ENCODE measurements at places on chromosomes 11 and 22. TPM values are rescaled to one million over a fixed set of nuclear protein-coding genes. Genes with fewer than 3 reads are reported as not detected.

Gene C11orf97
- total RNA-seq: not detected

Gene LRP4
- total RNA-seq: 1.2 TPM

Gene PYGM
- total RNA-seq: 0.30 TPM

Gene KCNJ1
- not detected for total RNA-seq

Gene OR52A1
- not detected for total RNA-seq

Gene IGLL1
- total RNA-seq: not detected

Gene DBX1
- not detected for total RNA-seq

Gene FOSL1
- total RNA-seq: 108 TPM

Gene CD3E
- total RNA-seq: not detected

Gene OR4P4
- total RNA-seq: not detected

Gene OR5J2
- total RNA-seq: not detected

Gene TSSK2
- not detected for total RNA-seq

Gene PRG3
- total RNA-seq: not detected

Gene CDC42EP1
- 70.0 TPM for total RNA-seq

Gene GPHA2
- not detected for total RNA-seq

Gene PDE3B
- total RNA-seq: 2.8 TPM

Gene APOL5
- not detected for total RNA-seq

Gene RCOR2
- 8.6 TPM for total RNA-seq

Gene ZNRF3
- 5.5 TPM for total RNA-seq

Gene MRGPRX4
- total RNA-seq: not detected

Gene MS4A4A
- not detected for total RNA-seq

Gene PRMT3
- 17.0 TPM for total RNA-seq

Gene TEX12
- not detected for total RNA-seq

Gene TNNI2
- not detected for total RNA-seq

Gene CDC45
- total RNA-seq: 47.9 TPM

Gene FOLH1
- not detected for total RNA-seq

Gene NPAS4
- total RNA-seq: not detected

Gene TRIM49
- not detected for total RNA-seq
